ENCODE measurements at places on chromosomes 2 and 18.

- peak; percentile 29 for DNase-seq
These were observed 109.9 kb upstream of the CAB39 start for GRCh38 chr2:230602562-230603230.

GRCh38 chr2:75595541-75596395 lies 35.0 kb upstream of the EVA1A start:
- no peak for DNase-seq

- DNase-seq, result no peak
These were observed 43.0 kb upstream of the PID1 start for GRCh38 chr2:229314117-229314516.

GRCh38 chr18:70421471-70422390 lies 132.9 kb downstream of the SOCS6 start:
- no peak for DNase-seq

DNA sequence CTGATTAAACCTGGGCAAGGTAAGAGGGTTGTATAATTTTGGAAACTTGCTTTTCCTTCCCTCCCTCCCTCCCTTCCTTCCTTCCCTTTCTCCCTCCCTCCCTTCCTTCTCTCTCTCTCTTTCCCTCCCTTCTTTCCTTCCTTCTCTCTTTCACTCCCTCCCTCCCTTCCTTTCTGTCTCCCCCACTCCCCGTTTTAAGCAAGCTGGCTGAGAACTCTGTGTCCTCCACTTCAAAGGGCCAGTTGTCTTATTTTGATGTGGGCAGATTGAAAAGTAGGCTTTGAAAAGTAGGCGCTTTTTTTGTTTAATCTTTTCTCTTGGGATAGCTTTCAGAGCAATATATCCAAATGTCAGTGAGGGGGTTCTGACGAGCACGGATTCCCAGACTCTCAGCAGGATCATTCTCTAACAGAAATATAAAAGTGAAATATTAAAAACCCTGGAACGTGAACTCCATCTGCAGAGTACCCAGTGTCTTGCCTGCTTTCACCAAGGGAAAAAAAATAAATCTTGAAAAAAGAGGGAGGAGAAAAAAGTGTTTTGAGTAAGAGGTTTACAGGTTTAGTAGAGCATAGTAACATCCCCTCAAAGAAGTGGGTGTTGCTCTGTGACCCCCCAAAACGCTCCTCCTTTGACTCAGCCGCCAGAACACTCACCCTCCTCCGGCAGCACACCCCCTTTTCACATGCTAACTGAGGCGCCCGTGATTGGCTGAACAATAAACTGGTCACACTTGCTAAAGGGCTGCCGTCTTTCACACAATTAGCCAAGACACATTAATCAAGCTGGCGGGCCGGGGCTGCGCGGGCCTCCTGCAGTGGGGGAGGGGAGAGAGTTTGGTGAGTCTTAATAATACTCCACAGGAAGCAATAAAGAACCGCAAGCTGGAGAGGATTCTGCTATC lies 52.2 kb downstream of the CDK15 start:
- peak; percentile 2 for DNase-seq

- no peak for DNase-seq
These were observed 86.1 kb upstream of the SRD5A2 start for GRCh38 chr2:31666878-31667277.

DNA sequence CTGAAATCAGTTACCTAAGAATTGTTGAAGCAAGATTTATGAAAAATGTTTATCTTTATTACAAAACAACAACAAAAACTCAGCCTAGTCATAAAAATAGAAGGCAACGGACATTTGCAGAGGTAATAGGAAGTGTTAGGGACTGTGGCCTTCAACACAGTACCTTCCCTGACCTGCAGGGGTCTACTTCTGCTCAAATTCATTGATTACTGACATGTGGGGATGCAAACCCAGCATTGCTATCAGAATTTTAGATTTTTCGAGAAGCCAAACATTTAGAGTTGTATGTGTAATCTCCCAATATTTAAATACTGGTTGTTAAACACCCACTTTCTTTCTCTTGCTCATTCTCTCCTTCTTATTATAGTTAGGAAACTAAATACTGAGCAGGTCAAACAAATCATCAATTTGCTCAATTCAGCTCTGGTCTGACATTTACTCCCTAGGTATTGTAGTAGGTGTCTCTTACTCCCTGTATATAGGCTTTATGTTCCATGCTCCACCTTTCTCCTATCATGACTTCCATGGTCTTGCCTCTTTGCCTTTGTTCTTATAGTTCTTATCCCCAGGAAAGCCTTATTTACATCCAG lies 198.5 kb downstream of the UBE2E3 start:
- no peak for DNase-seq

- no peak for DNase-seq
These were observed 62.1 kb downstream of the SCN3A start for GRCh38 chr2:165141601-165142354.

DNA sequence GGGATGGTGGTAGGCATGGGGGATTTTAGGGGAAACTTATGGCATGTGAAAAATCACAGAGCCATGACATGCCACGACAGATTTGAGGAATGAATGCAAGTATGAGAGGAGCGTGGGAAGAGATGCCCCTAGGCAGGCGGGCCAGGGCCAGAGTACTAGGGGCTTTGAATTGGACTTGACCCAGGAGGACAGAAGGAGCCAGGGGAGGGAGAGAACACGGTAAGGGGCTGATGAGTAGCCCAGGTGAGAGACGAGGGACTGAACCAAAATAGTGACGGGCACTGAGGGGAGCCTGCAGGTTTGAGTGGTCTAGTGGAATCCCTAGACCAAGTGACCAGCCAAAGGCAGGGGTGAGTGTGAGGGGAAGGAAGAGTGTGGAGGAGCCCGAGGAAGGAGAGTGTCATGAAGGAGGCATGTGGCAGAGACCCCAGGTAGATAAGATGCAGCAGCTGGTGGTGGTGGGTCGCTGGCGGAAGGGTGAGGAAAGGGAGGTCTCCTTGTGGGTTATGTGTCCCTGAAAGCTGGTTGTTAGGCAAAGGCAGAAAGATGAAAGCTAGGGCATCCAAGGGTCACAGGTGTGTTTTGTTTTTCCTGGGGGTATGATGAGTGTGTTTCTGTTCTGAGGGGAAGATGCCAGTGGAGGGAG lies 48.7 kb downstream of the ZBTB7C start:
- no peak for DNase-seq

DNA sequence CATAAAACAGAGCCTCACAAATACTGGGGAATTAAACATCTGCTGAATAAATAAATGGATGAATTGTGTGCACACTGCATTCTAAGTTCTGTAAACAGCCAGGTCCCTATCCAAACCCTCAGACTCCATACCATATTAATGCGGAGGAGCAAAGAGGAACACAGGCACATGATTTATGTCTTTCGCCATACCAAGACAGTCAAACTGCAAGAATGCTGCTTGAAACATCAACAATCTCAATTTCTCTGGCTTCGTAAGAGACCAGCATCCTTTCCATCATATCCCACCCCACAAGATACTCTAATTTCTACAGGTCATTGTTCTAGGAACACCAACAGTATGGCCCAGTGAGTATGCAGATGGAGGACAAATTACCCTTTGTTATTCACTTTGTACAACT lies 15.0 kb downstream of the KANSL3 start:
- DNase-seq, result no peak

GRCh38 chr18:11271954-11272353 lies 122.6 kb upstream of the PIEZO2 start:
- DNase-seq, result no peak

DNA sequence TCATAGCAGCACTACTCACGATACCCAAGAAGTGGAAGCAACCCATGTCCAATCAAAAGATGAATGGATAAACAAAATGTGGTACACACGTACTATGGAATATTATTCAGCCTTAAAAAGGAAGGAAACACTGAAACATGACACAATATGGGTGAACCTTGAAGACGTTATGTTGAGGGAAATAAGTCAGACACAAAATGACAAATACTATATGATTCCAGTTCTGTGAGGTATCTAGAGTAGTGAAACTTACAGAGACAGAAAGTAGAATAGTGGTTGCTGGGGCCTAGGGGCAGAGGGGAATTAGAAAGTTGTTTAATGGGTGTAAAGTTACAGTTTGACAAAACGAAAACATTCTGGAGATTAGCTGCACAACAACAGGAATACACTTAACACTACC lies 24.7 kb downstream of the TLK1 start:
- DNase-seq, result no peak

- no peak for DNase-seq
These were observed 2082.3 kb upstream of the CELF4 start for GRCh38 chr18:39647627-39648534.
